ENCODE measurements at places on chromosomes 16 and 17.

DNA sequence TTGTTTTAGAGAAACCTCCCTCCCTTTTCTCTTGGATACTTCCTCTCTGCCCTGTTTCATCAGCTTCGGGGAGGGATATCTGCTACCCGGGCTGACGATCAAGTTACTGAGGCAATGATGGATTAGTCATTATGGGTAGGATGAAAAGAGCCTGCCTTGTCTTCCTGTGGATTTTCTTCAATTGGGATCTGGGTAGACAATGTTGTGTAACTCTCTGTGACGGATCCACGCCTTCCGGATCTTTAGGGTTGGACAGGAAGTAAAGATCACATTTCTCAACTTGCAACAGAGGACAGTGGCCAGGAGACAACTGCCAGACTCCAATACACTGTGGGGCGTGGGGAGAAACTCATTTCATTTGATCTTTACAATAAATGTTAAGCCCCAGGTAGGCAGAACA is 11.3 kb upstream of the CHST6 start:
- DNase-seq, result no peak

GRCh38 chr17:20291853-20292252 is 175.5 kb downstream of the LGALS9B start:
- no peak for DNase-seq

- no peak for DNase-seq
These were observed 11.6 kb downstream of the DDX42 start for GRCh38 chr17:63785556-63785955.

DNA sequence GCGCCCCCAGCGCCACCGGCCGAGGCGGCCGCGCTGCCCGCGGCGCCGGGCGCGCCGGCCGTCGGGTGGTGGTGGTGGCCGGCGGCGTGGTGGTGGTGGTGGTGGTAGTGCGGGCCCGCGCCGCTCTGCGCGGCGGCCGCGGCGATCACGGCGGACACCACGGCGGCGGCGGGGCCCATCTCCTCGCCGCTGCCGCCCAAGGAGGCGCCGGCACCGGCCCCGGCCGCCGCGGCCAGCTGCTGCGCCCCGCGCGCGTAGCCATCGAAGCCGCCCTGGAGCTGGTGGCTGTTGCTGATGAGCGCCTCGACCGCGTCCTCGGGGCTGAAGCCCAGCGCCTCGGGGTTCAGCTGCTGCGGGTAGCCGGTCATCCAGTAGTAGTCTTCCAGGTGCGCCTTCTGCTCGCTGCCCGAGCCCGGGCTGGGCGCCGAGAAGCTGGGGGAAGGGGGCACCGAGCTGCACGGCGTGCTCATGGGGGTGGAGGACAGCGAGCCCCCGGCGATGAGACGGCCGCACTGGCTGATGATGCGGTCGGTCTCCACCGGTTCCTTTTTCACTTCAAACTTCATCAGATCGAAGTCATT is 1.2 kb downstream of the MAF start:
- DNase-seq, result peak; percentile 39

DNA sequence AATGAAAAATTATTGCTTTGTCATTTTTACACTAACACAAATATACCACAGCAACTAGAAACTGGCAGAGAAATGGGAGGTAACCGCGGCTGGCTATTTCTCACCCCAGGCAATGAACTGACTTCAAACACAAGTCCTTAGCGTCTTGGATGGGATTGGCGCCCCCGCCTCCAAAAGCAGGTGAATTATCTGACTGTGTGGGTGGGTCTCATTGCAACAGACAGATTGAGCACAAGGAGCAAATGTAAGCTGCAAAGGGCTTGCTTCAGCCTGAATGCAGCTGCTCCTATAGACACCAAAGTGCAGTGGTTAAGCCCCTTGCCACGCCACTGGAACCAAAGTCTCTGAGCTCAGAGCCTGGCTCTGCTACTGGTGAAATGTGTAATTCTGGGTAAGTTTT is 225.0 kb downstream of the XYLT1 start:
- no peak for DNase-seq

DNA sequence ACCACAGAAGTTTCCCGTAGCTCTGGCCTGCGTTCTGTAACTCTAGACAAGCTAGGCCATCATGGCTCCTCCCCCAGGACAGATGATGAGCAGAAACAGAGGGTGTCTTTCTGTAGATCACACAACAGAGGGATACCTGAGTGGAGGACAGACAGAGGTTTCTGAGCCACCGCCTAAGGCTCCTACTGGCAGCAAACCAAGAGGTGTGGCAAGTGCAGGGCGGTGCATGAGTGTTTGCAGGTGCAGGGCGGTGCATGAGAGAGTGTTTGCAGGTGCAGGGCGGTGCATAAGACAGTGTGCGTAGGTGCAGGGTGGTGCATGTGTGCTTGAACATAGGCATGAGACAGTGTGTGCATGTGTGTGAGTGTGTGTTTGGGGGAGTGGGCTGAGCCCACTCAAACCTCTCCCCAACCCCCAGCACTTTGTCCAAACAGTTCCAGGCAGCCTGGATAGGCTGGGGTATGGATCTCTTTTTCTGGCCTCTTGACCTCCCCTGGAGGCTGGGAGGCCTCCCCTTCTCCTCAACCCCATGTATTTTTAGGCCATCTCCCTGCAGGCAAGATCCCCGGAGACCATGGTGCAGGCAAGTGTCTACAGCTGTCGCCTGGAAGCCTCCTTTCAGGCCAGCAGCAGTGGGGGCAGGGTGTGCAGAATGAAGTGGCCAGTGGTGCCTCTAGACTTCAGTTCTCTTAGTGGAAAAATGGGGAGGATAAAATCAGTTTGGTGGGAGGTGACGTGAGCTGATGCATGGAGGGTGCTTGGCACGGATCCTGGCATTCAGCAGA is 53.4 kb upstream of the CBX4 start:
- no peak for DNase-seq

GRCh38 chr17:57724026-57724728 is 20.9 kb downstream of the CCDC182 start:
- DNase-seq, result no peak

- no peak for DNase-seq
These were observed 39.1 kb downstream of the CPNE2 start for GRCh38 chr16:57131351-57131970.

DNA sequence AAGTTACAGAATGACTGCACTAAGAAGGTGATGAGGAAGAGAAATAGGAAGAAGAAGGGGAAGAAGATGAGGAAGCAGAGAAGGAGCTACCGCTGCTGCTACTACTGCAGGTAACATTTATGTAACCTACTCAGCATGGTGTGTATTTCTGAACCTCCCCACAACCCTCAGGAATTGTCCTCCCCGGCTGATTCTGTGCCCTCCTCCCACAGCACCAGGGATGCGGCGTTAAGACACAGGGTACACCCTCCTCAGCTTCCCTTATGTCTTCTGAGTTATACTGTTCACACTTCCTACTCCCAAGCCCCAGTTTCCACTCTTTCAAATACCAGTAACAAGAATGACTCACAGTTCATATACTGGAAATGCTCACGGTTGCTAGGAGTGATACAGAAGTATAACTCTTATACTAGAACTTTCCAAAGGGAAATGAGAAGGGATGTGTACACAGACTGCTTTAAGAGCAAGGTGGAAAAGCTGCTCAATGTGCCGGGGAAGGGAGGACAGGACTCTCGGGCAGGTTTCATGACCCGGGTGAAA is 224.5 kb upstream of the PSMD7 start:
- no peak for DNase-seq

All from endothelial cell (in vitro differentiated cells).